ENCODE measurements at places on chromosomes 2 and 18. TPM values are rescaled to one million over a fixed set of nuclear protein-coding genes. Genes with fewer than 3 reads are reported as not detected.

DNA sequence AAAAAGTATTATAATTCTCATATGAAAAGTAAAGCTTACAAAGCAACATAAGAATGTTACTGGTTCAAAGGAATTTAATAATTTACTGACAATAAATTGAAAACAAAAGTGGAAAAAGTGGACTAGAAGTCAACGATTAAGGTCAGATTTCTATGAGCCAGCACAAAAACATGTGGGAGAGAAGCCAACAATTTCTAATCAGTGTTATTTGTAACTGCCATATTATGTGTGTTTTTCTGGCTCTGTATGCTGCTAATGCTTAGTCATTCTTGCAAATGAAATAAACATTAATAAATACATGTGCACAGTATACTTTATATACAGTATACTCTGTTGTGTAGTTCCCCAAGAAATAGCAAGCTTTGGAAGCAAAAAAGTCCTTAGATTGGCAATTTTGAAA lies 301.3 kb upstream of the RGPD4 start:
- H3K27me3 ChIP-seq = no peaks in the 10 kb centered on the region
- no peak overlapping the region for H3K4me3 ChIP-seq
- H3K27ac ChIP-seq = no peak overlapping the region
- H3K36me3 ChIP-seq = no peaks in the 10 kb centered on the region
- no peaks in the 10 kb centered on the region for H3K4me1 ChIP-seq

DNA sequence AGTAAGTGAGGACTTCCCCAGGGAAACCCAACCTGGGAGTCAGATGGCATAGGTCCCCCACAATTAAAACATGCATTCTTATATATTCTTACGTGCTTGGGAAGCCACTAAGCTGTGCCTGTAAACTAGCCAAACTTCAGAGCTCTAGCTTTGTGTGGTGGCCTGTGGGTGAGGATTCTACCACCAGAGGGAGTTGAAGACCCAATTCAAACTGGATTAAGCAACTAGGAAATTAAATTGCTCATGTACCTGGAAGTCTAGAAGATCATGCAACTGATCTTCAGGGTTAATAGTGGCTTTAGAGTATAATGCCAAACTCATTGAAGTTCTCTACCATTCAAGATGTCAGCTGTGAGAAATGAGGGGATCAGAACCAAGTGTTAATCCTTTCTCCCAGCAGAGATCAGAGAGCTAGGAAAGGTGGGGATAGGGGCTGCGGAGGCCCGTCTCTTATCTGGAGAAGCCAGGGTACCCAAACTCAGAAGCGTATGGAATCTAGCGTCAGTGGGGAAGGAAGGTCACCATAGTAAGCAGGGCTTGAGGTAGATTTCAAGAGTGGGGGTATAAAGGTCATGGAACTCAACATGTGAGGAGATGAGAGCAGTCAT lies 53.2 kb upstream of the CCDC85A start:
- no peak overlapping the region for H3K27ac ChIP-seq
- H3K4me3 ChIP-seq = no peak overlapping the region
- H3K4me1 ChIP-seq = no peaks in the 10 kb centered on the region

GRCh38 chr2:168119515-168120141 lies 127.8 kb downstream of the STK39 start:
- H3K27ac ChIP-seq = no peak overlapping the region
- no peaks in the 10 kb centered on the region for H3K36me3 ChIP-seq
- no peak overlapping the region for H3K4me3 ChIP-seq
- DNase-seq = peak; percentile 28

- H3K27me3 ChIP-seq = no peaks in the 10 kb centered on the region
- no peak overlapping the region for H3K27ac ChIP-seq
- no peaks in the 10 kb centered on the region for H3K36me3 ChIP-seq
- no peak for DNase-seq
- H3K4me3 ChIP-seq = no peak overlapping the region
Measured at GRCh38 chr2:42232024-42232423, 62.9 kb downstream of the EML4 start.

DNA sequence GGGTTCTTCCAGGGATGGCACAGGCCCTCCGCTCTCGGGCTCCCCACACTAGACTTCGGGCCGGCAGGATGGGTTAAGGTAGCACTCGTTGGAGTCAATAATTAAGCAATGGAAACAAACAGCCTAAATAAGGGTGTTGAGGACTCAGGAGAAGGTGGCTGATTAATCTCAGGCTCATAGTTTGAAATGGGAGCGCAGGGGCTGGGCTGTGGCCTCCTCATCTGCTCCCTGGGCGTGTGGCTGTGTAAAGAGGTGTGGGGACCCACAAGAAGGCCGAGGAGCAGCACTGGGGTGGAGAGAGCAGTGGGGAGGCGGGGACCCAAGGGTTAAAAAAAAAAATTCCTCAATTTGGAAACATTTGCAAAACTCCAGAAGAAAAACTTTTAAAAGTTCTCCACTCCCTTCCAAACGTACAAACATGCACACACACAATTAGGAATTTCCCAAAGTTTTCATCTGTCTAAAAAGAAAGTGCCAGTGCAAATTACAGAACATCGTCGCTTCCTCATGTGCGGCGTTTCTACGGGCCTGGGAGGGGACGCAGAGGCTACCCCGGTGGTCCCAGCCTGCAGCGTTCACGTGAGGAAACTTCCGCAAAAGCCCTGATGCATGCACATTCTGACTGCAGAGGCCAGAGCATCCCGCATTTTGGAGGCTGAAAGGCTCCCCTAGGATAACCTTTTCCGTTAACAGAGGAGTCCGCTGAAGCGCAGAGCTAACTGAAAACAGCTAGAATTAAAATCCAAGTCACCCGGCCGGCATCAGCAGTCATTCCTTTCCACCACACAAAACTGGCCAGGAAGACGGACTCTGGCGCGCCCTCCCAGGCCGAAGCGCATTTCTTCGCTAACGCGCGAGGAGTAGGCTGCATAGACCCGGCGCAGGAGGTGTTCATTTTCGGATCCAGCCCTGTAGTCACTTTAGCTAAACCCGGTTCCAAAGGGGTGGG lies 1.0 kb upstream of the TUBB6 start:
- no peaks in the 10 kb centered on the region for H3K36me3 ChIP-seq
- H3K4me1 ChIP-seq = no peaks in the 10 kb centered on the region
- H3K27me3 ChIP-seq = no peaks in the 10 kb centered on the region
- H3K27ac ChIP-seq = peak overlapping the region; percentile 86

DNA sequence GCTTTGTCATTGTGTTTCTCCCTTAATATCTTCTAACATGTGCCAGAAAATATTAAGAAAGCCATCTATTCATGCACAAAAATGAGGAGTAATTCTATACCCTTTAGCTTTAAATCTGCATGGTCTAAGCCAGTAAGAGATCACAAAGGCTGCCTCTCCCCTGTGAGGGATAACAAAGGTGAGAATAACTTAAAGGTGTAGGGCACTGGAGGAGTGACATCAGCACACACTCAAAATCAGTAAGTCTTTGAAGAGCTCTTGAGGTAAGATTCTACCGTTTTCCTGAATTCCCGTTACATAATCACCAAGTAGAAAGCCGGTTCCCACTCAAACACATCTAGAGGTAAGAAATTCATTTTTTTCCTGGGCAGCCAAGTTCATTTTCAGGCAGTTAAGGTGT lies 123.9 kb upstream of the SULT1C3 start:
- no peaks in the 10 kb centered on the region for H3K36me3 ChIP-seq
- H3K4me1 ChIP-seq = no peaks in the 10 kb centered on the region
- no peak overlapping the region for H3K4me3 ChIP-seq

Gene ALPP
- 0.87 TPM for total RNA-seq

- H3K4me1 ChIP-seq = peaks cover 5% of the 10 kb centered on the region
- H3K27me3 ChIP-seq = no peaks in the 10 kb centered on the region
- peak overlapping the region; percentile 94 for H3K27ac ChIP-seq
- DNase-seq = peak; percentile 69
- no peaks in the 10 kb centered on the region for H3K36me3 ChIP-seq
- H3K4me3 ChIP-seq = peak overlapping the region; percentile 80
Measured at GRCh38 chr2:9422321-9423099, 818 bp downstream of the ITGB1BP1 start.

GRCh38 chr2:149782572-149782971 lies 195.0 kb upstream of the MMADHC start:
- no peaks in the 10 kb centered on the region for H3K4me1 ChIP-seq
- H3K4me3 ChIP-seq = no peak overlapping the region
- no peak overlapping the region for H3K27ac ChIP-seq
- no peaks in the 10 kb centered on the region for H3K36me3 ChIP-seq
- no peaks in the 10 kb centered on the region for H3K27me3 ChIP-seq
- DNase-seq = no peak

Gene COLEC12
- 4.5 TPM for total RNA-seq

DNA sequence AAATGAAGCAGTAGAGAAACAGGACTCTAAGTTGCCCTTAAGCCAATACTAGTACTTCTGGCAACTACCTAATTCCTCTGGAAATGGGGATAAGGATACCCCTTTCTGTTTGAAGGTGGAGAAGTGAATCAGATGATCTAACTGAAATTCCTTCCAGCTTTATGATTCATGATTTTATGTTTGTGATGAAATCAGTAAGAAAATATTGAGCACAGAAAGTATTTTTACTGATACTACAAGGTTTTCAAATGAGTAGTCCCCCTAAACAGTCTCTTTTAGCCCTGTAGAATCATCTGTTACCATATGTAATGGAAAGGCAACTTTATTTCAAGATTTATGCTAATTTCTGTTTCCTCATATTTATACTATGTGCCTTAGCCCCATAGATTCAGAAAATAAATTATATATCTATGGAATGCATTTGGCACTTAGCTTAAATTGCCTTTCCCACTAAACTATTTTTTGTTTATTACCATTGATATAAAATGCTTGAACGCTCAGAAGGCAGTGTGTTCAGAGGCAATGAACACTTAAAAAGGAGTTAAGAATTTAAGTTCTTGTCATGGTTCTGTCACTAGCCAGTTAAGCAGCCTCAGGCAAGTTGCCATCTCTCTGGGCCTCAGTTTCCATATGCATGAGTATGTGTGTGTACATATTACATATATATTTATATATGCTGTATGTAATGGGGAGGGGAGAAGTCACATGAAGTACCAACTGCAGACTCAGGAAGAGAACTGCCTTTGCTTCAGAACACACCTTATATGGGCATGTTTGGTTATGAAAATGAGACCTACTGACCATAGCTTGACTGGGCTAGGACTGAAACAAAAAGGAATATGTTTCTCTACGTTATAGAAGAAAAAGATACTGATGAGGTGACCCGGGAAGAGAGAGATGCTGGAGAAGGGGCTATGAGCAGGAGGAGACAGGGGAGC lies 97.7 kb downstream of the CDC42EP3 start:
- H3K4me1 ChIP-seq = peaks cover 5% of the 10 kb centered on the region
- no peaks in the 10 kb centered on the region for H3K27me3 ChIP-seq

DNA sequence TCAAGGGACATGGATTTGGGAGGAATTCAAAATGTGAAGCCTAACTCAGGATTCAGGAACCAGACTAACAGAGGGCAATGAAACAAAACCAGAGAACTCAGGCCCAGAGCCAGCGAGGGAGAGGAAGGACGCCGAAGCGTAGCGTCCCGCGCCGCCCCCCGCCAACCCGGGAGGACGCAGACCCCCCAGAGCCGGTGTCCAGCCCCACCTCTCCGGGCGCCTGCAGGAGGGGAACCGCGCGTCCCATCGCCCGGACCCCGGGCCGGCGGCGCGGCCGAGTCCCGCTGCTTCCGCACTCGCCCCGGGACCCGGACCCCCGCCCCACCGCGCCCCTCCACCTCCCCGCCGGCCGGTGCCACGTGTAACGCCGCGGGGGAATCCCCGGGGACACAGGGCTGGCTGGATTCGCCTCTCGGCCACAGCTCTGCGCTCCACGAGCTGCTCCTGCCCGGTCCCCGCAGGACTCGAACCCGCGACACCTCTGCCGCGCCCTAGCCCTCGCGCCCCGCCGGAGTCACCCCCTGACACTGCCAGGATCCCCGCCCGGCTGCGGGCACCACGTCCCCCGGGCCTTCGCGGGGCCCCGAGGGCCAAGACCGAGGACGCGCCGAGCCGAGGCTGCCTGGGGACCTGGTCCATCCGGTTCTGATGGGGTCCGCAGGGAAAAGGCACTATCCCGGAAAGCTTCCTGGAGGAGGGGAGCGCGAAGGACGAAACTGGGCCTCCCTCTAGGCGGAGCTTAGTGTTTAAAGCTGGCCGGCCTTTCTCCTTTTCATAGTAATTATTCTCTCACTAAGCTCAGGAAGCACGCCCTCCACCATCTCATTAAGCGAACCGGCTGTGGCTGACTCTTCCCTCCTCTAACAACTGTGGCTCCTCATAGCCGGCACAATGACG lies 40.4 kb upstream of the FAM124B start:
- H3K4me3 ChIP-seq = peak overlapping the region; percentile 42
- H3K27ac ChIP-seq = no peak overlapping the region
- H3K27me3 ChIP-seq = no peaks in the 10 kb centered on the region
- H3K36me3 ChIP-seq = no peaks in the 10 kb centered on the region
- peak; percentile 21 for DNase-seq

- no peak overlapping the region for H3K4me3 ChIP-seq
- no peak for DNase-seq
- no peaks in the 10 kb centered on the region for H3K27me3 ChIP-seq
- no peak overlapping the region for H3K27ac ChIP-seq
Measured at GRCh38 chr2:238796223-238796885, 51.5 kb upstream of the TWIST2 start.

- no peak overlapping the region for H3K27ac ChIP-seq
- H3K36me3 ChIP-seq = no peaks in the 10 kb centered on the region
Measured at GRCh38 chr2:215900843-215901242, 112.5 kb downstream of the MREG start.

Gene PKDCC
- 122 TPM for total RNA-seq

GRCh38 chr2:185757356-185757755 lies 18.8 kb downstream of the FSIP2 start:
- H3K4me1 ChIP-seq = no peaks in the 10 kb centered on the region
- no peak overlapping the region for H3K27ac ChIP-seq
- no peaks in the 10 kb centered on the region for H3K27me3 ChIP-seq
- no peaks in the 10 kb centered on the region for H3K36me3 ChIP-seq
- H3K4me3 ChIP-seq = no peak overlapping the region

DNA sequence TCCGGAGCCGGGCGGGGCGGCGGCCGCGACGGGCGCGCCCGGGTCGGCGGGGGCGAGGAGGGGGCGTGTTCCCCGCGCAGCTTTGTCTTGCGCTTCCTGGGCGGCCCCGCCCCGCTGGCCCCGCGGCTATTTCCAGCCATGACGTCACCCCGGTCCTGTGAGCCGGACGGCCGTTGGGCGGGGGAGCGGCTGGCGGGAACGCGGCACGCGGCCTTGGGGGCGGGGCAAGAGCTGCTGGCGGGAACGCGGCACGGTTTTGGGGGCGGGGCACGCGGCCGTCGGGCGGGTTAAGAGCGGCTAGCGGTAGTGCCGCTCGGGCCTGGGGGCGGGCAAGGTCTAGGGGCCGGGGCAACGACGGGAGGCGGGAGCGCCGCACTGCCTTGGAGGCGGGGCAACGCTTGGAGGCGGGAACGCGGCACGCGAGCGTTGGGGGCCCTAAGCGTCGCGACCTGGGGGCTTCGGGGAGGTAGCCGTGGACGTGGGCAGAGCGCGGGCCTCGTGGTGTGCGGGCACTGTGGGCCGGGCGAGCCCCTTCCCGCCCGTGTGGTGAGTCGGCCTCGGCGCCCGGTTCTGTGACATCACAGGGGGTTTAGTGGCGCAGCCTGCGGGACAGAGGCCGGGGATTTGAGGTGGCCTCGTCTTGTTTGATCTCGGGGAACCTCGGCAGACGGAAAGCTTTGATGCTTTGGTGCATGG lies 704 bp downstream of the KLF11 start:
- no peaks in the 10 kb centered on the region for H3K36me3 ChIP-seq
- peak overlapping the region; percentile 69 for H3K4me3 ChIP-seq
- H3K27me3 ChIP-seq = no peaks in the 10 kb centered on the region
- peaks cover 32% of the 10 kb centered on the region for H3K4me1 ChIP-seq
- H3K27ac ChIP-seq = peak overlapping the region; percentile 97

GRCh38 chr2:240786355-240786841 lies 33.6 kb downstream of the KIF1A start:
- no peak overlapping the region for H3K4me3 ChIP-seq
- H3K27me3 ChIP-seq = no peaks in the 10 kb centered on the region
- H3K36me3 ChIP-seq = no peaks in the 10 kb centered on the region
- H3K27ac ChIP-seq = no peak overlapping the region
- DNase-seq = no peak
